Stimulated activated CD8-positive, alpha-beta memory T cell treated with anti-CD3 and anti-CD28 coated beads, Interleukin-4, amount 100 ng/mL, for 1 hour (primary cell): ENCODE measurements at places on chromosomes 1 and 21.

DNA sequence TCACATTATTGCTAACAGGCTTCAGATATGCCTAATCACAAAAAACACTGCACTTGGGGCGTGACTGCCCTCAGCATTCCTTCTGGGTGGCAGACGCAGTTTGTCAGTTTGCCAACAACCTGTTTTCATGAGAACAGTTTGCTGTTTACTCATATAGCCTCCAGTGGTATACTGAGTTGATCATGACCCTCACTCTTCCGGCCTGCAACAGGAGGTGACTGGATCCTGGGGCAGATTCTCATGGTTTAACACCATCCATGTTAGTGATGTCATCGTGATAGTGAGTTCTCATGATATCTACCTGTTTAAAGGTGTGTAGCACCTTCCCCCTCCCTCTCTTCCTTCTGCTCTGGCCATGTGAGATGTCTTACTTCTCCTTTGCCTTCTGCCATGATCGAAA is 555.2 kb downstream of the PLPP3 start:
- DNase-seq: no peak

GRCh38 chr1:171817511-171818265 is 23.6 kb upstream of the DNM3 start:
- DNase-seq: no peak

DNA sequence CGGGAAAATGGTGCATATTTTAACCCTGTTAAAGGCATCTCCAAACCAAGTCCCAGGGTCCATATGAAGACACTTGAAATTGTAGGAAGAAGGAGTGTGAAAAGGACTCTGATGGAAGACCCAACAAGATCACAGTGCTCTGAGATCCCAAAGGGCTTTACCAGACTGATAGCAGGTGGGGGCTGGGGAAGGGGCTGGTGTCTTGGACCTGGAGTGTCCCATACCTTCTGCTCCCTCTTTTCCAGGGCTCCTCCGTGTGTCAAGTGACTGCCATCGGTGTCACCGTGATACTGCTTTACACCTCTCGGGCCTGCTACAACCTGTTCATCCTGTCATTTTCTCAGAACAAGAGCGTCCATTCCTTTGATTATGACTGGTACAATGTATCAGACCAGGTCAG is 37.3 kb downstream of the GPR137B start:
- no peak for DNase-seq

- no peak for DNase-seq
These were observed 193.1 kb upstream of the UBE2U start for GRCh38 chr1:64010316-64010715.

DNA sequence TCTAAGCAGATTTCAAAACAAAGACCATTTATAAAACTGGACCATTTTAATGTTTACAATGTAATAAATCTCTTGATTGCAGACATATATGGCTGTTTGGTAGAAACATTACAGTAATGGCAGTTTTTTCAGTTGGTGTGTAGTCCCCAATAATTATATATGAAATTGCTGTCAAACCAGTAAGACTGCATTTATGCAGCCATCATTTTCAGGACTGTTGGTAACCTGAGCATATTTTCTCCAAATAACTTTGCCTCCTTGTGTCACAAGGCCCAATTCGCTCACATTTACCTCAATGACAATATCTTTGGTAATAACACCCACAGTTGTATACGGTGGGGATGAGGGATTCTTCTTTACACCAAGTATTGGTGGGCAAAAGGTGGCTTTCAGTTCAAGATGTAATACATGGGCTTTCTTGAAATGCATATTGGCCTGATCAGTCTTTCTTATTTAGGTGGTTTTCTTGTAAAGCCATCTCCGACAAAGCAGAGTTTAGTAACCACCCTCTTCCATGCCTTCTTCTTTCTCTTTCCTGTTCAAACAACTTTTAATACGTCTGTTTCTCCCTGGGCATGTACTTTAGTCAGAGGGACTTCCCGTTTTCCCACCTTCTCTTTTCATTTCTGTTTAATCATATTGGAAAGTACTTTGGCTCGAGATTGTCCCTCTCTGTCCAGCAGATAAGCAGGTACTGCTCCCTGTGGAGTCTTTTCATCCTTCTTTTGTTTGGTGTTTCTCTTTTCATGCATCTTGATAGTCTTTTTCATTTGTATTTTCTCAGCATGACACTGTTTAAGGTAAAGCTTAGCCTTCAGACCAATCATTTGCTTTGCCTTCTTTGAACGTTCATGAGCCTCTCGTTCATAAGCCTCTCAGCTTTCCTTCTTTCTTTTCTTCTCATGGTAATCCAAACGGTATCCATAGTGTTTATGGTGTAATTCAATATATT is 30.4 kb downstream of the ATP2B4 start:
- no peak for DNase-seq

GRCh38 chr1:153919876-153920852 is 2.6 kb downstream of the GATAD2B start:
- DNase-seq: no peak

GRCh38 chr1:69320757-69321211 is 246.9 kb upstream of the LRRC7 start:
- DNase-seq: no peak

- no peak for DNase-seq
These were observed 52.1 kb downstream of the CD34 start for GRCh38 chr1:207858806-207859205.

DNA sequence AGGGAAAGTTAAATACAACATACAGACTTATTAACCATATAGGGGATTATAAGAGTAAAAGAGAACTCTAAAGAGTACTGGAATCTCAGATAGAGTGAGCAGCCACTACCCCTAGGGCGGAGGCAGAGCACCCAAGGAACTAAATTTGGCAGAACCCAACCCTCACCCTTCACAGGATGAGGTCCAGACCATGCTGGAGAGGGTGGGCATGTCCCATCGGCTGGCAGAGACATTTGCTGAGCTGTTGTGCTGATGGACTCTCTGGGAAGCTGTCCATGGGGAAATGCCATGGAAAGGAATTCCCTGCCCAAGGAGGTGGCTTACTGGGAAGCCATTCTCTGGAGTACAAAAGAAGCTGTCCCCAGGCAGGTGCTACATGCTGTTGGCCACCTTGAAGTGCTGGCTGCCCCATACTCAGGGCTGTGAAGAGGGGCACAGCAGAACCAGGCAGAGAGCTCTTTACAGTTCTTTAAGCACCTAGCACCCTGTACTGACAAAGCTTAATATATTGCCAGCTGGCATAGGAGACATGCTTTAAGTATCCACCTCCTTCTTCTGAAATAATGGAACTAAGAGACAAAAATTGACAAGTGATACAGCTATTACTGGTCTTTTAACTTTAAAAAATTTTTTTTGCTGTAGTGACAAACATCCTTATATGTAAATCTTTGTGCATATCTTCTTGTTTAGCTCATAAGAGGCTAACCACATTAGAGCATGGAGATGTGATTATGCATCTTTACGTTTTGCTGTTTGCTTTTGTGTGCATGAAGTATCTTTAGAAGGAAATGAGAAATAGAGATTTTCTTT is 29.6 kb downstream of the TSNAX start:
- DNase-seq: no peak

- no peak for DNase-seq
These were observed 47.3 kb downstream of the KMO start for GRCh38 chr1:241579434-241579833.

- no peak for DNase-seq
These were observed 81.9 kb upstream of the EDN2 start for GRCh38 chr1:41566274-41566885.

DNA sequence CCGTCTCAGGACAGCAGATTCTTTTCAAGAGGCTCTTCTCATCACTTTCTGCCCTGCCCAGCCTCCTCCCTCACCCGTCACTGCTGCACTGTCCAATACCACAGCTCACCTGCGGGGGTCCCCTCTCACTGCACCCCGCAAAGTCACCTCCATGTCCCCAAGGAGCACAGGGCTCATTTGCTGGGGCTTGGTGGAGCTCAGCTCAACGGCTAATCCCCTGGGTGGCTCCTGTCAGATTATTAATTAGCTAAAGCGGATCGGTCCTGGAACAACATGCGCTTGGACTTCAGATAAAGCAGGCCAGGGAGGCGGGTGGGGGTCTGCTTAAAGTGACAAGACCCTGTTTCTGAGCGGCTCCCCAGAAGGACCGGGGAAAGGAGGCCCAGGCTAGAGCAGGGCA is 43.1 kb downstream of the CASZ1 start:
- no peak for DNase-seq

GRCh38 chr1:111015222-111015621 is 51.5 kb upstream of the LRIF1 start:
- no peak for DNase-seq

GRCh38 chr1:227321035-227321434 is 2.7 kb upstream of the CDC42BPA start:
- DNase-seq: no peak

- no peak for DNase-seq
These were observed 13.7 kb downstream of the TLR5 start for GRCh38 chr1:223129229-223129901.

DNA sequence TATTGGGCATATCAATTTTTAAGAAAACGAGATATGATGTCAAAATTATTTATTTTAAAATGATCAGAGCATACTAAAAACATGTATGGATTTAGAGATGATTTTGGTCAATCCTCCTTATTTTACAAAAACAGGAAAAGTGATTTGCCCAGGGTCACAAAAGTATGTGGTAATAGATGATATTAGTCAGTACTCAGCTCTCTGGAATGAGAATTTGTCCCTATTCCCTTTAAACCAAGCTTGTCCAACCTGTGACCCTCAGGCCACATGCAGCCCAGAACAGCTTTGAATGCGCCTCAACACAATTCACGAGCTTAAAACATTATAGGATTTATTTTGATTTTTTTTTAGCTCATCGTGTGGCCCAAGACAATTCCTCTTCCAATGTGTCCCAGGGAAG is 104.7 kb downstream of the AKT3 start:
- no peak for DNase-seq

GRCh38 chr1:150887018-150887417 is at the start of gene CTXND2:
TSS of gene CTXND2 (plus strand) at chr1:150887136. CDS start at chr1:150912315, 25,179 bp downstream.
- DNase-seq: no peak

- DNase-seq: no peak
These were observed 370.6 kb upstream of the NCAM2 start for GRCh38 chr21:20627594-20627993.

DNA sequence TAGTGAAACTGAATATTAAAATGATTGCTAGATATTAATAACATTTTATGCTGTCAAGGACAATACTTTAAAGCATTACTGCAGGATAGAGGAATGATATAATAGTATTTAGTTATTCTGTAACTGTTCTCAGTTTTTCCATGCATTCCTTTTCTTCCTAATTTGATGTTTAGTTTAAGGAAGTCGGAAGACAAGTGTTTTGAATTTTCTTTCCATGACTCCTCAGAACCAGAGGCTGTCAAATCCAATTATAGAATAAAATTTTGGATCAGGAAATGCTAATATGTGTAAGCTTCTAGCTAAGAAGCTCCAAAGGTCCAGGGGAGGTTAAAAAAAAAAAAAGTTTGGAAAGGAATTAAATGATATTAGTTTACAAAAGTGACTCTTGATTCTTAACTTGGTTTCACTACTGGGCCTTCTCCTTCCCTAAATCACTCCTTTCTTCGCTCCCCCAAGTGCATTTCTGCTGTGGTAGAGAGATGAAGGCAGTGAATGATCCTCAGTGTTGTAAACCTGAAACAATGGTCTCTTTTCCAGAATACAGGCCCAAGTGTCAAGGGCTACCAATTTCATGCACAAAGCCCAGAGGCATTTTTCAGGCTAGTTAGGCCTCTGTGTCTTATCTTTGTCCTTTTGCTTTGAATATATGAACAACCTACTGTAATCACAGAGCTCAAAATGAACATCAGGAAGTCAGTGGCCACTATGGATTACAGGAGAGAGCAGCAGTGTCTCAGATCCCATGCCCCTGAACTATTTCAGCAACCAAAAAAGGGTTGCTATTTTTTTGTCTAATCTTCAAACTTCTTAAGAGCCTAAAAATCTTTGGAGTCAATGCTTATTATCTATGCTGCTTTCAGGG is 6.2 kb downstream of the ADSS2 start:
- DNase-seq: no peak

DNA sequence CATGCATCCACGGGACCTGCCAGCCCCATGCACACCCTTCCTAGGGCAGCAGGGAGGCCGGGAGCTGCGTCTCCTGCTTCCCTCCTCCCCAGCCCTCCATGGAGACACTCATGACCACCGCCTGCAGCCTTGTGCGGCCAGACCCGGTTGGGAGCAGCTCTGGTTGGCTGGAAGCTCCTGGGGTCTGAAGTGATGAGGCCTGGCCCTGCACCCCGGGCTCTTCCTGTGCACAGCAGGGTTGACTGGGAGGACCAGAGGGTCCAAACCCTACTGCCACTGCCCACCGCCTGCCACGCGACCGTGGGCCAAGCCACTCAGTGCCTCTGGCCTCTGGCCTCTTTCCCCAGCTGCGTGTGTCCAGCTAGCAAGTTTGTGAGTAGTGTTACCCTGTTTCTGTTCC is 111.1 kb upstream of the COL6A1 start:
- no peak for DNase-seq

- no peak for DNase-seq
These were observed 40.4 kb upstream of the GOLT1A start for GRCh38 chr1:204254031-204254661.

DNA sequence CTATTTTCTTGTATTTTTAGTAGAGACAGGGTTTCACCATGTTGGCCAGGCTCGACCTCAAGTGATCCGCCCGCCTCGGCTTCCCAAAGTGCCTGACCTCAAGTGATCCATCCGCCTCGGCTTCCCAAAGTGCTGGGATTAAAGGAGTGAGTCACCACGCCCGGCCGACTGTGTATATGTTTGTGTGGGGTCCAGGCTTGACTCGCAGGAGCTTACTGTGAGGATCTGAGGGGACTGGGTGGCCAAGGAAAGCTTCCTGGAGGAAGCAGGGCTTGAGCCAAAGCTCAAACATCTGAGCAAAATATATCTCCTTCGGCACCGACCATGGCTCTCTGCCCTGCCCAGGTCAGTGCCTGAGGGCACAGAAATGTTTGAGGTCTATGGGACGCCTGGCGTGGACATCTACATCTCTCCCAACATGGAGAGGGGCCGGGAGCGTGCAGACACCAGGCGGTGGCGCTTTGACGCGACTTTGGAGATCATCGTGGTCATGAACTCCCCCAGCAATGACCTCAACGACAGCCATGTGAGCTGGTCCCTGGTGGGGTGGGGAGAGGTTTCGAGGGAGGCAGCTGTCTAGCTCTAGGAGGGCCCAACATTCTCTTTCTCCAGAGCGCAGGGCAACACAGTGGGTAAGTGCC is 10.5 kb downstream of the PADI3 start:
- DNase-seq: no peak
